ENCODE measurements at places on chromosomes 16 and 17.

DNA sequence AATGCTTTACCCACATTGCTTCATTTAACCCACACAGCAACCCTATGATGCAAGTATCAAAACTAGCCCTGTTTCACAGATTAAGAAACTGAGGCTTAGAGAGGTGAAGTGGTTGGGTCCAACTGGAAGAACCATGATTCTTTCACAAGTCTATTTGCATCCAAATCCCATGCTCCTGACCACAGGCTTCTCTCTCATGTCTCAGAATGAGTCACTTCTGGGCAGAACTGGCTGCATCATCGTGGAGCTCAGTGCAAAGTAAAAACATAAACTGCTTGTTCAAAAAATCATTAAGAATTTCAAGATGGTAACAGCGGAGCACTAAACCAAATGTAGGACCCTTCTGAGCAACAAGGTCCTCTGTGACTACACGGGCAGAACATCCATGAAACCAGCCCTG lies 20.2 kb upstream of the CES1 start:
- DNase-seq, result peak; percentile 23

GRCh38 chr16:14301169-14302030 lies 230.3 kb downstream of the MRTFB start:
- DNase-seq, result no peak

DNA sequence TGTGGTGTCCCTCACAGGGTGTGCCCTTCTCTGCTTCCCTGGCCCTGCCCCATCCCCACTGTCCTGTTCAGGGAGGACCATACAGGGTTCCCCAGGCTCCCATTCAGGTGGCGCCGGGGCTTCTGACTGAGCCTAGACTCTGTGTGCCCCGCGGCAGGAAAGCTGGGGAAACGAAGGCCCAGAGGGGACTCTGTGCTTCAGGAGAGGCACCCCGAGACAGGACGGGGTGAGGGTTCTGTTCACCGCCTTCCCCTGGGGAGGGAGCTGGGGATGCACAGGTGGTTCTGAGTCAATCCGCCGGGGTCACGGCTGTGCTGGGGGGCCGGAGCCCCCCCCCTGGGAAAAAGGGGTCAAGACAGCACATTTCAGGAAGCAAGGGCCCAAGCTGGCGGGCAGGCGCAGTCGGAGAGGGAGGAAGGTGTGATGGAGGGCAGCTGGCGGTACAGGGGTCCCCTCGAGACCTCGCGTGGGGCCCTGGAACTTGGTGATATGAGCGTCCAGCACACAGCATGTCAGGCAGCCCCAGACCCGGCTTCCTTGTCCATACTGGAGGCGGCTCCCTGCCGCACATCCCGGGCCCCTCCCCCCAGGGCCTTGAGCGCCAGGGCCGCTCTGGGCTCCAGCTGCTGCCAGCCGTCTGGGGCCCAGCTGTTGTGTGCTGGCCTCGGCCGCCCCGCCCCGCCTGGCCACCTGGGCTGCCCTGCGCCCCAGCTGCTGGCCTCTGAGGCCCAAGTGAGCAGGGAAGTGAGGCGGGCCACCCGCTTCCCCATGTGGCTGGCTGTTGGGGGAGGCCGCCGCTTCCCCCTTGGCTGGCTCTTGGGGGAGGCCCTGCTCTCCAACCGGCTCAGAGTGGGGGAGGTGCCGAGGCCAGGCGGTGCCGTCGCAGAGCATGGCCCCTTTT lies 5.6 kb upstream of the NOTUM start:
- DNase-seq, result peak; percentile 44

GRCh38 chr16:89395150-89396142 lies 94.9 kb downstream of the ANKRD11 start:
- DNase-seq, result peak; percentile 97

- DNase-seq, result no peak
Observed at GRCh38 chr17:50731575-50732460, 12.4 kb downstream of the LUC7L3 start.

- DNase-seq, result peak; percentile 95
Observed at GRCh38 chr16:16021988-16022682, 72.7 kb downstream of the ABCC1 start.

DNA sequence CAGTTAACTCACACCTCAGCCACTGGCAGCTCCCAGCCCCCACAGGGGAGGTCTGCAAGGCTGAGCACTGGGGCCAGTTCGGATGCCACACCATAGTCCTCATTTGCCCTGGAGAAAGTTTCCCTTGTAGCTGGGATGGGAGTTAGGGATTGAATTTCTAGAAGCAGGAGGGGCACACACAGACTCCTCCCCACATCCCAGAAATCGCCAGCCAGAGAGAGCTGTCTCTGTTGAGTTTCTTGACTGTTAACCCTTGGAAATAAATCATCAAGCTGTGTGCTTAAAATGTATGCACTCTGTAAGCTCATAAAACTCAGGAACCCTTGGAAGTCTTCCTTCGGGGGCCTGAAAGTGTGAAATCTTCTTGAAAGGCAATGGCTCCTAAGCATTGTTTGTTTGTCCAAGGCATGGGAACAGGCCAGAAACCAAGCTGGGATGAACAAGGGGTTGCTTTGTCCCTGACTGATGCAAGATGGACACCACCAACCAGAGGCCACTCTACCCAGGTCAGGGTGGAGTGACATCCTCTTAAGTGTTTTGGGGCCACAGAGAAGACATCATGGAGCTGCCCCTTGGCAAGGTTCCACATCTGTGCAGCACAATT lies 394 bp upstream of the PRM3 start:
- DNase-seq, result no peak

GRCh38 chr16:15749371-15749770 lies 99.3 kb downstream of the NDE1 start:
- no peak for DNase-seq

DNA sequence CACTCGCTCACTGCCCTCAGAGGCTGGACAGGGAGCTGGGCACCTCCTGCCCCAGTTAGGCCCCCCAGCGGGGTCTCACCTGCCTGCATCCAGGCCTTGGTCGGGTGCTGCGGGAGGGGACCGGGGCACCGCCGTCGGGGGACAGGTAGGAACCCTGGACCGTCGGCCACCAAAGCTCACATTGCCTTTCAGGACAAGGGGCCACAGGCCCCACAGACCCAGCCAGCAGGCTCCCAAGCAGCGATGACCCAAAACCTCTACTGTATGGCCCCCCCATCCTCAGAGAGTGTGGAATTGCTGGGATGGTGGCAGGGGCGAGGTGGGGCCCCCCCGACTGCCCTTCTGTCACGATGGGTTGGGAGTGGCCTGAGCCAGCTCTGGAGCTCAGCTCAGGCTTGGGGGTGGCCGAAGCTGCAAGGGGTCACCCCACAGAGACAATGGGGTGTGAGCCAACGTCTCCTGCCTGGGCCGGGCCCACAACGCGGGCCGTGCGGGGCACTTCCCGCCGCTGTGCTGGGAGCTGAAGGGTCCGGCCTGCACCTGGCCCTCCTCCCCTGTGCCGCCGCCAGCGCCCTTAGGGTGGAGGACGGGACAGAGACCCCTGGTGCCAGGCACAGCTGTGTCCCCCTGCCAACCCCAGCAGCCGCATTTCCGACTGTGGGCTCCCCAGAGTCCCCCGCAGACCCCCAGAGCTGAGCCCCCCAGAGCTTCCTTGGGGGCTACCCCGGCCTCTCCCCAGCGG lies 498 bp downstream of the IGFALS start:
- DNase-seq, result no peak

GRCh38 chr16:81992859-81993258 lies 18.4 kb downstream of the SDR42E1 start:
- no peak for DNase-seq

GRCh38 chr16:90001761-90002503 lies 17.3 kb downstream of the DBNDD1 start:
- no peak for DNase-seq

GRCh38 chr16:77928096-77928495 lies 94.3 kb upstream of the CLEC3A start:
- DNase-seq, result no peak

GRCh38 chr17:43341715-43342588 lies 56.8 kb upstream of the ARL4D start:
- DNase-seq, result peak; percentile 79

DNA sequence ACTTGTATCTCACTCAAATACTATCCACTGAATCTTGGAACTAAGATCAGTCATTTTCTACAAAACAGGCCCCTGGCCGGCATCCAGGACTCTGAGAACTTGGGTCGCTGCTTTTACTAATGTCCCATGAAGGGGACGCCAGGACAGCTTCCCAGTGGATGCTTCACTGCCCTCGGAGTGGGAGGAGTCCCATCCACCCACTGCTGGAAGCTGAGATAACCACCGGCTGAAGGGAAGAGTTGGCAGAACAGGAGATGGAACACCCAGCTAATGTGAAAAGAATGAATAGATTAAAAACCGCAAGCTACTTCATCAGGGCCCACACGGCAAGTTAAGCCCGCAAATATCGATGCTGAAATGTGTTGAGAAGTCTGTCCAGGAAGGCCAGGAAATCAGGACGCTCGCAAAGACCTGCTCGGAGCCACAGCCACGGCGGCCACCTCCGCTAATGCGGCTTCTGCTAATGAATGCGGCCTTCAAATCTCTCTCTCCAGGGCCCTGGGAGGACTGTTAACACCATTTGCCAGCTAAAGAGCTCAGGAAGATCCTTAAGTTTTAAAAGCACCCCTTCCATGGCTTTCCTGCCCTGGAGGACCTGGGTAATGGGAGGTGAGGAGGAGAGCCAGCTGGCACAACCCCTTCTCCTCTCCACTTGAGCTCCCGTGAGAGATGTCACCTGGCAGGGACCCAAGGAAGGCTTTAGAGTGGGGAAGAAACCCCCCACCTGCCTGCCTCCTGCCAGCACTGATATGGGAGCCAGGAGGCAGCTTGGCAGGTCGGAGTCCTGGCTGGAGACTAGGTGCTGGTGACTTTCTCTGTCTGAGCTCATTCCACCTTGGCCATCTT lies 226.6 kb upstream of the RPL38 start:
- peak; percentile 44 for DNase-seq

DNA sequence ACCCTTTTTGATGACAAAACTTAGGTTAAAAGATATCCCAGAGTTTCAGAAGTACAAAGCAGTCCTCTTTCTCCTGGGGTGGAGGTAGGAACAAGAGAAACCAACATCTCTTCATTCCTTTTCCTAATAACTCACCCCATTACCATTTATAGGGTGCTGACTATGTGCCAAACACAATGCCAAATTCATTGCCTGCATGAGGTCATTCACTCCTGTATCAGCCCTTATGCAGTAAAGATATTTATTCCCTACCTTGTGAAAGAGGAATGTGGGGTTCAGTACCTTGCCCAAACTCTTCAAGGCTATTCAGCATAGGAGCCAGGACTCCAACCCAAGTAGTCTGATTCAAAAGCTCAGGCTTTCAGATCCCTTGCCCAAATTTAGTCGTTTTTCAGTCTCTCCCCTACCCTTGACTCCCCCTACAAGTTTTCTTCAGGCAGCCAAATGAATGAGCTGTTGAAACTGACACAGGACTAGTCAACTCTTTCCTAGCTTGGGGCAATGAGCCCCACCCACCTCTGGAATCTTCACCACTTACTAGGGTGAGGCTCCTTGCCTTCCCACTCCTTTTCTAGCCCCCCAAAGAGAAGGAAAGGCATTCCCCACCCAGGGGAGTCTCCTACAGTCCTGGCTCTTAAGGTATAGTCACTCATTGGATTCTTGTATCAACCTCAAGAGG lies 5.9 kb downstream of the KRT14 start:
- no peak for DNase-seq

DNA sequence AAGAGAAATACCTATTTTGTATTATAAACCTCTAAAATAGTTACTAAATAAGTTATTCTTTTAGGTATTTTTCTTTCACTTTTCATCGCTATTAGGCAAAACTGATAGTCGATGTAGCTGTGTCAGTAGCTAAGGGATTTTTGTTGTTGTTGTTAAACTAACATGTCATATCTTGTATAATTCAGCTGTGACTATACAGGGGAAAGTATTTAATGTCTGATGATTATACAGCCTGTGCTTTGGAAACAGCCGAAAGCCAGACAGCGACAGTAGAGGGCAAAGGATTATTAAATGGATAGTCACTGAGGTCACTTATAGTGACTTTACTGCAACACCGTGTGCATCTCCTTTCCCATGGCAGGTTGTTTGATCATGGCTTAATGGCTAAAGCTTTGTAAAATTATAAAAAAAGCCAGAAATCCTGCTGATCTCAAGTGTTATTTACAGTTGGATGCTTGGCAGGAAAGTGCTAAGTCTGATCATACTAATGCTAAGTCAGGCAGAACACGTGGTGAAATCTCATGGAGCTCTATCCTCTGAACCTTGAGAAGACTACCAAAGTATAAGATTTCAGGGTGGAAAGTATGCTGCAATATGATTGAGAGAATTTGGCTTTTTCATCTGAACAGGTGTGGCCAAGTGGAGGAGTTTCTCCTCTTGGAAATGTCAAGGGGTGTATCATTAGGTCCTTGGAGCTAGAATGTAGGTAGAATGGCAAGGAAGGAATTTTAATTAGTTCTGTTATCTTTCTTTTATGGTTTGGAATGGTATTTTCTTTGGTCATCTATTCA lies 88.4 kb downstream of the FTO start:
- no peak for DNase-seq

DNA sequence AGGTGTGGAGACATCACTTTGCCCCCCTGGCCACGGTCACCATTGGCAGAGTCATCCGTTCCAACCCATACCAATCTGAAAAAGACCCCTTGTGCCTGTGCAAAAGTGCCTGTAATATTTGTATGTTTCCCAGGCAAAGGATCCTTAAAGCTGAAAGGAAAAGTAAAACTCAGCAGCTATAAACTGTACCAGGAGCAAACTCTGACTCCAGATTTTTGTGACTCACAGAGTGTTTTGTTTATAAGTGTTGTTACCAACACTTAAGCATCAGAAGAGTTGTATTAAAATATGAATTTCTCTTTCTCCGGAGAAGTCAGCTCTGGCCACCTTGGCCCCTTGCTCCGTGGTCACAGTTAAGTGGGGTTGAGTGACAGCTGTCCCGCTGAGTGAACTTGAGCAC lies 75.9 kb downstream of the IRX6 start:
- DNase-seq, result no peak

- no peak for DNase-seq
Observed at GRCh38 chr17:45366691-45367090, 49.9 kb upstream of the MAP3K14 start.

DNA sequence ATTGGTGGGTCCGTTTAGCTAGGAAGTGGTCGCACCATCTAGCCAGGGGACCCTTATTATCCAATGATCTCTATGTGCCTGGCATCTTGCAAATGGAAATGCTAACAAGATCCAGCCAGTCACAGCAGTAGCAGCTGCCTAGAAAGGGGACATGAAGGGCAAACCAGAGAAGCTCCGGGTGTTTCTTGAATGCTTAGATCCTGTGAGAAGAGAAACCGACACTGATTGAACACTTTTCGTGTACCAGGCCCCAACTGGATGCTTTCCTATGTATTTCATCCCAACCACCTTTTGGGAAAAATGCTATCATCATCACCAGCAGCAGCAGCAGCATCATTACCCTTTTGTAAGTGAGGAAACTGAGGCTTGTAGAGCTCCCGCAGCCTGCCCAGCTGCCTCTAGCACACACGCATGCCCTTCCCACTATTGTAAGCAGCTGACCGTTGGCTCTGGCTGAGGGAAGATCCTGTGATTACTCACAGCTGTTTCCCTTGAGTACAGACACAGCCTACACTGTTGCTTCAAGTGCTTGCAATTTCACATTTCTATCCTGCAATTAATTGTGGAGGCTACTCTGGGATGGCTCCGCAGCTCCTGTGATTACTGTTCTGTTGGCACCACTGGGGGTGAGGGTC lies 180.7 kb upstream of the CACNG5 start:
- peak; percentile 36 for DNase-seq
